ENCODE measurements at places on chromosomes 16 and 17. TPM values are rescaled to one million over a fixed set of nuclear protein-coding genes. Genes with fewer than 3 reads are reported as not detected.

VTN gene
- not detected for total RNA-seq

CCL4L2 gene
- not detected for total RNA-seq

OR3A3 gene
- not detected for total RNA-seq

NPEPPS gene
- total RNA-seq: 59.9 TPM

DOC2B gene
- total RNA-seq: not detected

HOXB2 gene
- 30.7 TPM for total RNA-seq

GALR2 gene
- 0.96 TPM for total RNA-seq

CCL3 gene
- not detected for total RNA-seq

PTRH2 gene
- 26.8 TPM for total RNA-seq

ABCC11 gene
- total RNA-seq: not detected

DNA sequence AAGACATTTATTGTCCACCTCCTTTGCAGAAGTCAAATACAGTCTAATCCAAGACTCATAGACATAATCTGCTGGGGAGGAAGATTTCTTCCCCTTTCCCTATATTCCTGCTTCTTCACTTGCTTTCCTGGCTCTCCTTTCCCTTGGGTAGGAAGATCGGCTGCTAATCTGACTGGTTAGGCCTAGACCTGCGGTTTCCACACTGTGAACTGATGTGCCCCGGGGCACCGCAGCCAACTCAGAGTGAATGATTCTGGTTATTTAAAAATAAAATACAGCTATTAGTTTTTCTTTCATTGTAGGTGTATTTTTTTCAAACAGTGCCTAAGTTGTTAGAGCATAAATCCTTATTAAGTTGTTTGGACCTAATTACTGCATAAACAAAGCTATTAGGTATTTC lies 78.9 kb downstream of the DNAH3 start:
- DNase-seq: peak; percentile 58

GRCh38 chr17:4900231-4901107 lies 1.1 kb downstream of the C17orf107 start:
- no peak for DNase-seq

DNA sequence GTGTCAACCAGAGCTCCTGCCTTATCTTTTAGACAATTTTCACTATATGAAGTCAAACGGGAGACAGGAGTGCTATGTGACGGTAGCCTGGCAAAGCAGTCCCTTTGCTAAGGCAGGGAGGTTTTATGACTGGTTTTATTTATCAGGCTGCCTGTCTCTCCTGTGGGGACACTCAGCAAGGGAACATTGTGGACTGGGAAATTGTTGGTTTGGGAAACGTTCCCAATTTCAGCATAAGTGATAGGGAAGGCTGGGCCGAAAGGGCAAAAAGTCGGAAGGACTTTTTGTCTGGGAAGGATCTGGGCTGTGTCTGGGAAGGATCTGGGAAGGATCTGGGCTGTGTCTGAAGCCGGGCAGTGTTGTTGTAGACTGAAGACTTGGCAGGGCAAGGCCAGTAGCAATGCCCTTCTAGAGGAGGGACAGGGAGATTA lies 211.2 kb downstream of the PARN start:
- no peak for DNase-seq

DNA sequence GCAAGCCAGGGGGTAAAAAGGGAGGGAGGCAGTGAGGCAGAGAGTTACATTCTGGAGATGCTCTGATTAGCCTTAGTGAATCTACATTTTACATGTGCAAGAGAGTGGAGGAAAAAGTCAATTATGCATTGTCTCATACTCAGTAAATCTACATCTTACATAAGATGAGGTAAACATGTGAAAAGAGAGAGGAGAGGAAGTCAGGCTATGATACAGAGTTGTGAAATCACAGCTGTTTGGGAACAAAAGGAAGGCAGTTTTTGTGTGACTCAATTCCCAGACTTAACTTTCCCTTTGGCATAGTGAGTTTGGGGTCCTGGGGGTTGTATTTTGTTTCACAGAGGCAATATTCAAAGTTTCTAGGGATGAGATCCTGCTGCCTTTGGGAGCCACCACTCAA lies 67.8 kb downstream of the GP2 start:
- DNase-seq: no peak

GRCh38 chr17:60525685-60526514 lies at the start of gene APPBP2:
Gene APPBP2, minus strand, starts transcription at chr17:60526242. Its CDS starts 311 bp downstream, at chr17:60525931.
- DNase-seq: peak; percentile 85

- peak; percentile 95 for DNase-seq
Measured at GRCh38 chr17:927611-928461, 51.7 kb downstream of the NXN start.

GRCh38 chr16:12529582-12529981 lies 274.1 kb downstream of the CPPED1 start:
- DNase-seq: no peak

GRCh38 chr16:72898216-72898825 lies 149.6 kb downstream of the ZFHX3 start:
- DNase-seq: no peak

DNA sequence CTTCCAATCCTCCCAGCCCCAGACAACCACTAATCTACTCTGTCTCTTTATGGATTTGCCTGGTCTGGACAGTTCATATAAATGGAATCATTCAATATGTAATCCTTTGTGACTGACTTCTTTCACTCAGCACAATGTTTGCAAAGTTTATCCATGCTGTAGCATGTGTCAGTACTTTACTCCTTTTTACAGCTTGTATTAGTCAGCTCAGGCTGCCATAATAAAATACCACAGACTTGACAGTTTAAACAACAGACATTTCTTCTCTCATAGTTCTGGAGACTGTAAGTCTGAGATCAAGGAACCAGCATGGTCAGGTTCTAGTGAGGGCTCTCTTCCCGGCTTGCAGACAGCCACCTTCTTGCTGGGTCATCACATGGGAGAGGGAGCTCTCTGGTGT lies 41.3 kb downstream of the GPRC5B start:
- DNase-seq: peak; percentile 55

DNA sequence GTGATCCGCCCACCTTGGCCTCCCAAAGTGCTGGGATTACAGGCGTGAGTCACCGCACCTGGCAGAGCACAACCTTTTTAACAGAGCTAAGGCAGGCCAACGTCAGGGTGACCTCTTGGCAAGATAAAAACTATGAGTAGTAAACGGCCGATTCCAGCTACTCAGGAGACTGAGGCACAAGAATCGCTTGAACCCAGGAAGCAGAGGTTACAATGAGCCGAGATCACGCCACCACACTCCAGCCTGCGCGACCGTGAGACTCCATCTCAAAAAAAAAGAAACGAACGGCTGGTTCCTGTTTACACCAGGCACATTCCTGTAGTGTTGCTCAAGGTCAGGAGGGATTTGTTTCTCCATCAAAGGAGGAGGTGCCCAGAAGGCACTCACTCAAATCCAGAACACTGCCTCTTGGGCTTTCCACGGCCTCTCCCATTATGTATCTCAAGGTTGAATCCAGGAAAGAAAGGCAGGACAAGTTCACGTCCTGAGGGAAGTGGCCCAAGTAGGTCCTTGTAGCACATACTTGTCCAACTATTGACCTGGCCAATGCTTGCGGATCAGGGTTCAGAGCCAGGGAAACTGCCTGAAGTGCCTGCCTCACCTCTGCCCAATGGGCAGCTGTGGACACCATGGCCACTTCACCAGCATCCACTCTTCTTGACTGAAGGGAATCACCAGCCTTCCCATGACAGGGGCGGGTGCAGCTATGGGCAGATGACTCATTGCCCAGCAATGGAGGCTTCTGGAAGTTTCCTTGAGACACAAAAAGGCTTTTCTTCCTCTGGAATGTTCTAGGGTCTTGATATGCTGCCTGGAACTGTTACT lies 13.5 kb downstream of the KNOP1 start:
- DNase-seq: peak; percentile 65

GRCh38 chr16:5444189-5444588 lies 346.6 kb upstream of the EEF2KMT start:
- peak; percentile 20 for DNase-seq

DNA sequence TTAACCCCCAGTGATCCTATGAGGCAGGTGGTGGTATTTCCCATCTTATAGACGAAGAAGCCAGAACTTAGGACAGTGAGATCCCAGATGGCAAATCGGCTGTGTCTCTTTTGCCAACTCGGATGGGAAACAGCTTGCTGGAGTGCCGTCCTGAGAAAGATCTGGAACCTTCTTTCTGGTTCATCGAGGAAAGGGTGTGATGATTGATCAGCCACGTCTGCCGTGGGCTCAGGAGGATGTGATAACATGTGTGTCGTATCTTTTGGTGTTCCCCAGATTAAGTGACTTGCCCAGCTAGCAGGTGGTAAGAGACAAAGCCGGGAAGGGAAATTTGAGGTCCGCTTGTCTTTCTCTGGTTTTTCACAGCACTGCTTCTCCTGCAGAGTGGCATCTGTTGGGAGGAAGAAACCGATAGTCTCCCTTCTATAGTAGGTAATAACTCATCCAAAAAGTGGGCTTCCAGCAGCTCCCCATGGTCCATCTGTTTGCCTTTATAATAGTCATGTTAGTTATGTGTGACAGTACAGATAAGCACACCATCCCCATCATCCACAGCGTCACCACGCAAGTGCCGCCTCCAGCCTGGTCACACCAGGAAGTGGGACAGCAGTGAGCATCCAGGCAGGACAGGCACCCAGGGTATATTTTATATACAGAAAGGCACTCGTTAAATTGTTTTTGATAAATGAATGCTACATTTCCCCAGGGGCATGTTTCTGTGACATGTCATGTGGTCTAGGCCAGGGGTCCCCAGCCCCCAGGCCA lies 175.5 kb downstream of the KATNIP start:
- no peak for DNase-seq

DNA sequence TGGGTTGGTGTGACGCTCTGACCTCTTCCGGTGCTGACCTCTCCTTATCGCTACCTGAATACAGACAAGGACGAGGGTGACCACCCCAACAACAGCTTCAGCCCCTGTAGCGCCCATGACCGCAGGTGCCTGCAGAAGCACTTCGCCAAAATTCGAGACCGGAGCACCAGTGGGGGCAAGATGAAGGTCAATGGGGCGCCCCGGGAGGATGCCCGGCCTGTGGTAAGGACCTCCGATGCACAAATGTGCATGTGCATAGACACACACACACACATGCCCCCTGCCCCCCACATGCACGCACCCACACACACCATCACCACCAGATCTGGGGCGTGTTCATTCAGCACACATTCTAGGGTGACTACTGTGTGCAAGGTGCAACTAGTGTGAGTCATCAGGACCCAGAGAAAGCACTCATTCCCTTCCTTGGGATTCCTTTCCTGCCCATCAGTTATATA lies 9.7 kb downstream of the IGFBP4 start:
- no peak for DNase-seq

DNA sequence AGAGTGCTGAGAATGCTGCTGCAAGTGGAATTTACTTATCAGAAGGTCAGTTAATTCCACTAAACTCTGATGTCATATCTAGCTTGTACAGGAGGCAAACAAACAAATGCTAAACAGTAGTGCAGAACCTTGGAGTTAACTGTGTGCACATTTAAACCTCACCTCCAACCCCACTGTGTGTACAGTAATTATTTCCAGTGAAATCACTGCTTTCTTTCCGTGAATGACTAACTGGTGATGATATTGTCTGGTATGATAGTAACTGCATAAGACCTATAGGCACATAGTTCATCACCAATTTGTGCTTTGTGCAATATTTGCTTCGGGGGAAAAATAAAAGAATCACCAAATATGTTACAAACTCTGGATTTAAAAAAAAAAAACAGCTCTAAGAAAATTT lies 492.5 kb upstream of the HSBP1 start:
- no peak for DNase-seq

DNA sequence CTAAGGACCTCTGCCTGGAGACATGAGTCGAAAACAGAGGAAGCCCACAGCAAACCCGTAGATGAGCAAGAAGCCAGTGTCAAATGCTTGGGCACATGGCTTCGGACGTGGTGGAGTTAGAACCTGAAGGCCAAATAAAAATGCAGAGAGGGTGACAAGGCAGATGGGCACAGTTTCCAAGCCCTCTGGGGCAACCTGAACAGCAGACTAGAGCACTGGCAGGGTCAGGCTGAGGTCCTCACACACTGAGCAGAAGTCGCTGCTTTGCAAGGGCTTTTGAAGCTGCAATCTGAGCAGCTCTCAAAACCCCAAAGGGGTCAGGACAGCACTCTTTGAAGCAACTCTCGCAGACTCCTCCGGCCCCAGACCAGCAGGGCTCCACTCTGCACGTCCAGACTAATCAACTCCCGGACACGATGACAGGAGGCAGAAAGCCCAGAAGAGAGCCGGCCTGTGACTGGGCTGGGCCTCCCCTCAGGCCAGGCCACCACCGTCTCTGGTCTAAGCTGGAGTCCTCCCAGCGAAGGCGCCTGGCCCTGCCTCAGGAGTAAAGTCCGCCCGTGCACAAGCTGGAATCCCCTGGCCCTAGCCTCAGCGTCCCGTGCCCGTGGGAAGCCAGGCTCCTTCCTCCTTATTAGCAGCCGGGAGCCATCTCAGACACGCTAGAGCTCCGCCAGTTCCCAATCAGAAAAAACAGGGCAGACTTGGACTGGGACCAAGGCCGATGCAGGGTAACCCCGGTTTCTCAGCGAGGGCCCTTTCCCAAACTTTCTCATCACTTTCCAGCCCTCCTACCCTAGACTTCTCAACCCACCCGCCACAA lies 924 bp downstream of the SMARCD2 start:
- peak; percentile 52 for DNase-seq

GRCh38 chr17:54237911-54238515 lies 415.3 kb downstream of the KIF2B start:
- DNase-seq: no peak

DNA sequence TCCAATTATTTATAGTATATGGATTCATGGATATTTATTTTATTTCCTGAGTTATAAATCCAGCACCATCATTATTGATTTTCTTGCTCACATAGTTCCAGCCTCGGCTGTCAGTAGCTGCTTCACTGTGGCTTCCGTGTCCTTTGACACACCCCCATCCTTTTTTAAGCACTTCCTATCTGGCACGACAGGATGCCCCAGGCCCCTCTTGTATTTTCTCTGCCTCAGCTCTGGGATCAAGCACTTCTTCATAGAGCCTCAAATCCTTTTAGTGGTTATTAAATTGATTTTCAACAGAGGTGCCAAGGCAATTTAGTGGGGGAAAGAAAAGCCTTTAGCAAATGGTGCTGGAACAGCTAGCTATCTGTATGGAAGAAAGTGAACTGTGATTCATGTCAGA lies 59.8 kb downstream of the GAN start:
- no peak for DNase-seq

- DNase-seq: no peak
Measured at GRCh38 chr17:83100853-83101391, 21.5 kb downstream of the METRNL start.

- peak; percentile 87 for DNase-seq
Measured at GRCh38 chr16:67277999-67278772, 1.1 kb upstream of the PLEKHG4 start.

GRCh38 chr17:1087381-1088241 lies 90.7 kb downstream of the TIMM22 start:
- DNase-seq: peak; percentile 93

DNA sequence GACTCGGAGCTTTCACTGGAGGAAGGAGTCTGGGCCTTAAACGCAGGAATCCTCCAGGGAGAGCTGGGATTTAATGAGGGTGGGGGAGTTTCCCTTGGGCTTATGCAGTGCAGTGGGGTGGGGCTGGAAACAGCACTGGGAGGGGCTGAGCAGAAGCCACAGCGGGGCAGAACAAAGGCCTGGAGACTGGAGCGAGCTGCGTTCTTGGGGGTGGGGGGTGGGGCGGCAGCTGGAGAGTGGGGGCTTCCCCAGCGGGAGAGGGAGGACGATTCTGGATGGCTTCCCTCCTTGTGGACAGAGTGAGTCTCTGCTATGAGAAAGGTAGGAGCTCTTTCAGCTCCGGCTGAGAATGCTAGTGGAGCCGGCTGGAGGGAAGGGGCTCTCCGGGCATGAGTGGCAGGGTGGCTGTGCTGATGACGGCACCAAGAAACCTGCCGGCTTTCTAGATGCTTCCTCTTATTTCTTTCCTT lies 406.0 kb downstream of the SEC14L1 start:
- DNase-seq: no peak

GRCh38 chr16:28573738-28574718 lies 20.3 kb downstream of the SGF29 start:
- DNase-seq: no peak

GRCh38 chr17:80261159-80261894 lies 675 bp downstream of the RNF213 start:
- peak; percentile 51 for DNase-seq
